CD4-positive, alpha-beta T cell treated with Interleukin-6 at 100 ng/mL for 8 hours (primary cell): ENCODE measurements at places on chromosomes 3 and 15.
A peak's percentile ranks its signal among the peaks of the same experiment; 100 is the strongest.

GRCh38 chr3:156899951-156900350 lies 73.8 kb downstream of the LEKR1 start:
- DNase-seq, result no peak

DNA sequence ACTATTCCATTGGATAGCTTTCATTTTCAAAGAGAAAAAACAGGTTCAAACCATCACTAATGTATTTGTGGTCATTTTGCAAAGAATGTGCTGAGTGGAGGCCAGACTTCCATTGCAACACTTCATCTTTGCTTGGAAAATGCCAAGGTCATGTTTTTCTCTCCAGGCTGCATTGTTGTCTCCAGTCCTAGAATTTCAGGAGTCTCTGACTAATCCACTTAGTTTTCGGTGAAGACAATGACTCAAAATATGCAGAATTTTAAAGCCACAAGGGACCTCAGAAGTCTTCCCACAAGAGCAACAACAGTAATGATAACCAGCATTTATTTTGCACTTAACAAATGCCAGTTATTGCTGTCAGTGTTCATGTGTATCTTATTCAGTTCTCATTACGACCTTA lies 277.0 kb downstream of the RYR3 start:
- DNase-seq, result no peak

GRCh38 chr3:194707147-194707540 lies 21.5 kb downstream of the FAM43A start:
- DNase-seq, result no peak

DNA sequence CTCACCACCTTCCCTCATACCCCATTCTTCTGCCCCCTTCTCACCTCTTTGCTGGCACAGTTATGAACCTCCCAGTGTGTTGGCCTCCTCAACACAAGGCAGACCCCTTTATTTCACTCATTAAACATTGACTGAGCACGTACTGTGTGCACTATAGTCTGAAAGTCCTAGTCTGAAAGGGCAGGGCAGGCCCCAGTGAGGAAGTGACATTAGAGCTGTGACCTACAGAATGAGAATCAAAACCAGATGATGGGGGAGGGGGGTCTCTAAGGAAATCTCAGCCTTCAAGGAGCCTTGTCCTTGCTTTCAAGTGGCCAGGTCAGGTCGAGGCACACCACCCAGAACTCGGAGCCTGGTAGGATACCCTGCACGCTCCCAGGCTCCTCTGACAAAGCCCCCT lies 3.5 kb downstream of the SLC28A1 start:
- no peak for DNase-seq

- no peak for DNase-seq
These were observed 8.8 kb downstream of the NEK10 start for GRCh38 chr3:27360113-27361078.

DNA sequence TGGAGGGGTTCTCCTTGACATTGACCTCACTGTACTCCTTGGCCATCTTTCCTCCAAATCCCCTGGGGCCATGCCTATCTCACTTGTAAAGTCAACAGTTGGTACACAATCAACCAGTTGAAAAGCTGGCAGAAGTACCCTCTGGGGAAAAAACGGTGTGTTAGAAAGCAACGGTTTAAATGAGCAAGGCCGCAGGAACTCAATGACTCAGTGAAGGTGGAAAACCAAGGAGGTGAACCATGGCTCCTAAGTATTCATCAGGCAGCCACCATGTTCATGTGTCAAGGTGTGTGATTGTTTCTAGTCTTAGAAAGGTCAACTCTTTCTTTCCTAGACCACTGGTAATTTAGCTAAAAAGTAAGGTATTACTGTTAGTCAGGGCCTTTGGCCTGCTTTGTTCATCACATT lies 130.9 kb upstream of the SATB1 start:
- DNase-seq, result no peak

- DNase-seq, result no peak
These were observed 135.6 kb downstream of the KCNMB2 start for GRCh38 chr3:178671791-178672190.

DNA sequence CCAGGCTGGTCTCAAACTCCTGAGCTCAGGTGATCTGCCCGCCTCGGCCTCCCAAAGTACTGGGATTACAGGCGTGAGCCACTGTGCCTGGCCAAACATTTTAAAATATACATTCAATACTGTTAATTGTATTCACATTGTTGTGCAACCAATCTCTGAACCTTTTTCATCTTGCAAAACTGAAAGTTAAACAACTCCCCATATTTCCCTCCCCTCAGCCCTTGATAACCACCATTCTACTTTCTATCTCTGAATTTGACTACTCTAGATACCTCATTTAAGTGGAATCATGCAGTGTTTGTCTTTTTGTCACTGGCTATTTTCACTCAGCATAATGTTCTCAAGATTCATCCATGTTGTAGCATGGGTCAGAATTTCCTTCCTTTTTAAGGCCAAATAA lies 30.0 kb downstream of the HMCES start:
- no peak for DNase-seq

DNA sequence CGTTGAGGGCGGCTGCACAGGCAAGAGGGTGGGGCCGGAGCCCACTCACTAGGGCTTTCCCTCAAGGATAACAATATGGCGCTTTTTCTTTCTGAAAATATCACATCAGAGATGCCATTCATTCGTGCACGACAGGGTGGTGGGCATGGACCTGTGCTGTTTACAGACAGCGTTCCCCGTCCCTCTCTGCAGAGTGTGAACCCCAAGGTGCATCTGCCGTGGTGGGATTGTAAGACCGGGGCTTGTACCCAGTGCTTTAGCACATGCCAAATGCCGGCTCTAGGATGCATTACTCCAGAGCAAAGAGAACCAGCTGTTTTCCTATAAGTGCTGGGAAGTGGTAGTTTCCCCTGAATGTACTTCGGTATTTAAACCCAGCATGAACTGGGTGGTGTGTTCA lies 37.0 kb downstream of the CHDH start:
- DNase-seq, result no peak

DNA sequence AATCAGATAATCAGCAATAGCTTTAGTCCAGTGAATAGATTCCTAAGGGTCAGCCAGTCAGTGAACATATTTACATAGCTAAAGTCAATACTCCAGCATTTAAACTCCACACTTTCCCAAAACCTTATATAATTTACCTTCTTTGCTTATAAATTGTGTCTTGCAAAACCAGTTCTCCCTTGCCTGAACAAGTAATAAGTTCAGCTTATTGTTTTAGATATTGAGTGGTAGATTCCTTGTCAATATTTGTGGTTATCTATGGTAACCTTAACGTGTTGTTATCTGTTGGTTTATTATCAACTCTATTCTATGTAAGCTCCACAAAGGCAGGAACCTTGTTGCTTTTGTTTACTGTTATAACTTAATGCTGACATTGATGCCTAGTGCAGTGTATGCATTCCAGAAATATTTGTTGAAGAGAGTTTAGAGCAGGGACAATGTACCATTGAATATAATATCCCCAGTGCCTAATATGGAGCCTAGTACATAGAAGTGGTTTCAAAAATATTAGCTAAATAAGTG lies 24.0 kb downstream of the PLSCR5 start:
- DNase-seq, result no peak

DNA sequence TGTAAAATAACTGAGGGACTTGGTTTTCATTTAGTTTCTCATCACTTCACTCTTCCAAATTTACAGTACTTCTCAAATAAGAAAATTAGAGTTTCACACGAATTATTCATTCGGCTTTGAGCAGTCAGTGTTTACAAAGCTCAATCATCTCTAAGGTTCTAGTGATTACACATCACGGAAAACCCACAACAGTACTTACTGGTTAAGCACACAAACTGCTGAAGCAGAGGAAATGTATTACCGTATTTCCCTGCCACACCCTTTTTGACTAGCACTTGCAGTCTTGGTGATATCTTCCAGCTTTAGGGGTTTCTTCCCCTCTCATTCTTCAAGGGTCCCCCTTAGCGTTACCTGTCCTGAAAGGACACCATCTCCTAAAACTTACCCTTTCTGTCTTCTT lies 164.8 kb upstream of the CDIN1 start:
- DNase-seq, result no peak

- no peak for DNase-seq
These were observed at the start of gene SYNPR for GRCh38 chr3:63278171-63279004. SYNPR (plus strand) TSS chr3:63278308.

DNA sequence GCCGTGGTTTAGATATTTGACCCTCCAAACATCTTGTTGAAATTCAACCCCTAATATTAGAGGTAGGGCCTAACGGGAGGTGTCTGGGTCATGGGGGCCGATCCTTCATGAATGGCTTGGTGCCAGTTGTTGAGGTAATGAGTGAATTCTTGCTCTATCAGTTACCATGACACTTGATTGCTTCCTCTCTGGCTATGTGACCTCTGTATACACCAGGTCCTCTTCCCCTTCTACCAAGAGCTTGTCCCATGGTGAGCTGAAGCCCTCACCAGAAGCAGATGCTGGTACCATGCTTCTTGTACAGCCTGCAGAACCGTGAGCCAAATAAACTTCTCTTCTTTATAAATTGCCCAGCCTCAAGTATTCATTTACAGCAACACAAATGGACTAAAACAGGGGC lies 41.8 kb upstream of the TIPARP start:
- no peak for DNase-seq

DNA sequence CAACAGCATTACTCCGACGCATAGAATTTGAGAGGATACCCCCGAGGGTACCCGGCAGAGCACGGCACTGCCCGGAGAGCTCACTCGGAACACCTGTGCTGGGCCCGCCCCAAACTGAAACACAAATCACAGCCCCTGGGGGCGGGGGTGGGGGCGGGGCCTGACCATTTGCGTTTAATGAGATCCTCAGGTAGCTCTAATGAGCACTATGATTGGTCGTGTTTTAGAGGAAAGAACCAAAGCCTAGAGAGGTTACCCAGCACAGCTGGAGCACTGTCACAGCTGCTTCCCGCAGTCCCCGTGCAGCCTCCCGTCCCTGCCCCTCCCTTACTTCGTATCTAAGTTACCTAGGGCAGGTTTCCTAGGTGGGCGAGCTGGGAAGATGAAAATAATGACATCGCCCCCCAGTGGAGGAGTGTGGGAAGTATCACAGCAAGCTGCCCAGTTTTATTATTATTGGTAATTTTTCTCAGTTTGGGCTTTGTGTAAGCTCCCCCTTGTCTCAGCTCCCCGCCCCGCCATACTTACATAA lies 187.1 kb downstream of the PDE8A start:
- peak; percentile 3 for DNase-seq
